HCT116 (cell line): ENCODE measurements at places on chromosomes 7 and 10.

- DNase-seq: no peak
These were observed 10.6 kb upstream of the EMX2 start for GRCh38 chr10:117532003-117532385.

DNA sequence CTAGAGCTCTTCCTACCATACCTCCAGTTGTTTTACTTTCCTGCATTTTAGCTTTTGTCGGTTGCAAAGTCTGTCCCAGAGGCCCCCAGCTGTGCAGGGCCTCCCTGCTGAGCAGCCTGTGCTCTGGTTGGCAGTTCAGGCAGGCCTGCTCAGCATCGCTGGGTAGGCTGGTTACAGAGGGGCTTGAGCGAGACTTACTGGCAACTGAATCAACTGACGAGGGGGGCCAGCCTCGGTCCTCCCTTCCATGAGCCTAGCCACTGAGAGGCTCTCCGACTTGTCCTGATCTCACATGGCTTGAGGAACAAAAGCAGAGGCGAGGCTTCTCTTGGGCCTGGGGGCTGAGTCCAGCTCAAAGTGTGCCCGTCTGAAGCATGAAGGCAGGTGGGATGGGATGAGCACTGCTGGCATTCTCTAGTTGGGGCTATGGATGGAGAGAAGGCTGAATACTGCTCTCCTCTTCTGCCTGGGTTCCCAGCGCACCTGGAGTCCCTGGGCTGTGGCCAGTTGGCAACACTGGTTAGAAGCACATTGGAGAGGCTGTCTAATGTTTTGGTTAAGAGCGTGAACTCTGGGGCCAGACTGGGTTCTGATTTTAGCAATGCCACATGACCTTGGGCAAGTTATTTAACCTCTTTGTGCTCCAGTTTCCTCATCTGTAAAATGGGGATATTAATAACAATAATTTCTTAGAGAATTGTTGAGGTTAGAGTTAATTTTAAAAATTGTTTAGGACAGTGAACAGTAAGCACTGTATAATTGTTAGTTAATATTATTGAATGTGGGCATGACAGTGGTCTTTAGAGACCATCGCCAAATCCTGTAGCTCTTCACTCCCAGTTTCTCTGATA is 6.9 kb upstream of the SFRP5 start:
- no peak for DNase-seq

- no peak for DNase-seq
These were observed 37.0 kb upstream of the LCOR start for GRCh38 chr10:96794836-96795733.

DNA sequence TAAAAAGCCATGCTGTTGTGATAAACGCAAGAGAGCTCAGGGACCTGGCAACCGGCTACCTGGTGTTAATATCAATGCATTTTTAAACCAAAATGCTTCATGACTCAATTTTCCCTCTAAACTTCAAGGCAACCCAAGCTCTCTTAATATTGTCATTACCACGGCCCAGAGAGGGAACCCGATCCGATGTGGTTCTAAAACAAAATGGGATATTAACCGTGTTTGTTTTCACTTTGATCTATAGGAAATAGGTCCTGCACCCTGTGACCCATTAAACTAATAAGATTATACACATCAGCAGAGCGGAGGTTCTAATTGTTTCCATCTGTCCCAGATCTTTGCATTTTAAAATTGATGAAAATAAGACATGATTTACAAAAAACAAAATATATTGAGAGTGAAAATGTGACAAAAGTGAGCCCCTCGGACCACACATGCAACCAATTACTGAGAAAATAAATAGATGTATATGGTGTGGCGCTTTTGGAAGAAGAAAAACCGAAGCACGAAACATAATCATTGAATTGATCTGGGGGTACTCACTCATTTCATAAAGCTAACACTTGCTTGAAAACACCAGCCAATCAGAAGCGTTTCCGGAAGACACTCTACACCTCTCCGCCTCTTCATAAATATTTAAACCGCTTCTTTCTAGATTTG is 290.3 kb upstream of the NFE2L3 start:
- DNase-seq: no peak
